ENCODE measurements at places on chromosomes 1 and 21.

GRCh38 chr1:201288007-201288406 is 4.7 kb downstream of the PKP1 start:
- DNase-seq = no peak

- no peak for DNase-seq
Measured at GRCh38 chr1:231272880-231273279, 31.9 kb downstream of the GNPAT start.

GRCh38 chr1:192702212-192702902 is 66.4 kb downstream of the RGS13 start:
- DNase-seq = no peak

DNA sequence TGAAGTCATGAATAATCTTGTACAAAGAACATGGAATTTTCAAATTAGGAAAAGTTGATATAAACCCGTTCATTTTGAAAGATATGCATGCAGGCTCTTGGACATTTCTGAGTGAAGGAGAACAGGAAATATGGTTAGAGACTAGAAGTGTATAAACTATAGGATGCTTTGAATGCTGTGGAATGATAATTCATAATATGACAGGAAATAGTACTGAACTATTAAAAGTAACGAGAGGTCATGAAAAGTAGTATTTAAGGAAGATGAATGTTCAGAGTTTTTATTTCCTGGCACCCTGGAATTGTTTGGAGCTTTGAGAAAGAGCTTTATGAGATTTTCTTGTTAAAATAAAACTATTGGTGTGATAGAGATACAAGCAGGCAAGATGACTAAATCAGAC is 18.7 kb upstream of the CRB1 start:
- DNase-seq = no peak

DNA sequence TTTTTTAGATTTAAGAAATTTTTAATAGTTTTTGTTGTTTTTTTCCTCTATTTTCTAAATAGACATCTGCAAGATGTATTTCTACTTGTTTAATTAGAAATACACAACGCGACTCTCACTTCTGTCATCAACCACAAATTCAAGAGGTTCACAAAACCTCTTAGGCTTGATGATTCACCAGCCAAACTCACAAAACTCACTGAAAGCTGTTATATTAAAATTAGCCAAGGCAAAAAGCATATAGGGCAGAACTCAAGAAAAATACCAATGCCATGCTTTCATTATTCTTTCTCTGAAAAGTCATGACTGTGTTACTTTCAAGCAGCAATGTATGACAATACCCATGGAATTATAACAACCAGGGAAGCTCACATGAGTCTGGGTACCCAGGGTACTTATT is 487.0 kb upstream of the RGS18 start:
- no peak for DNase-seq

- no peak for DNase-seq
Measured at GRCh38 chr1:35668506-35668905, 27.2 kb upstream of the PSMB2 start.

DNA sequence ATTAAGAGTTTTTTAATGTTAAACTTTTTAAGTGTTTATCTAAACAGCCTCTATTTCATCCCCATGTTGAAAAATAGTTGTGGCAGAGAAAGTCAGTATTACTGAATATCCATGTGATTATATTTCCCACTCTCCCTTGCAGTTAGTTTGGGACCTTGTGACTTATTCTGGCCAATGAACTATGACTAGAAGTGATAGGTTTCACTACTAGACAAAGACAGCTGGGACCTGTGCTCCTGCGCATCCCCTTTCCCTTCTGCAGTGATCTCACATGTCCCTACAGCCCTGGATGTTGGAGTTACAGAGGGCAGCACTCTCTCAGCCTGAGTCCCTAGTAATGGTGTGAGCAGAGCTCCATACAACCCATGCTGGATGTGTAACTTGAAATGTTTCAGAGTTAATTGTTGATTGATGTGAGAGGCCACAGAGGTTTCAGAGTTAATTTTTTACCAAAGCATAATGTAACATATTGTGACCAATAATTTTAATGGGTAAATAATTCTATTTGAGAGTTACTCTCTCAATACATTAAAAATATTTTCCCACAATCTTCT is 18.7 kb upstream of the SAMD13 start:
- DNase-seq = no peak

GRCh38 chr1:89606227-89606980 is 26.5 kb upstream of the LRRC8C start:
- peak; percentile 60 for DNase-seq

DNA sequence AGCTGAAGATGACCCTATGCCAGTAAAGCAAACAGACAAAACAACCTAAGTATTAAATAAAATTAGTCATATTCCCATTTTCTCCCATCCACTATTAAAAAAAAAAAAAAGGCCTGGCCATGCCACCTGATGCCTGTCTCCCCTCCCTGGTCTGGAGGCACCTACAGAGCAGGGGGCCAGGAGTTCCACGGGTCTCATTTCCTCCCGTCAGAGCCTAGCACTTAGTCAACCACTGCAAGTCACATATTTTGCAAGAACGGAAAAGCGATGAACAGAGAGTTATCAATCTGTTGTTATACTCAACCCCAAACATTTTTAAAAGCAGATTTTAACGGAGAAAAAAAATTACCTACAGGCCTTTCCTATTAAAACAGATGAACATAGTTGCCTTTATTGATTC is 59.3 kb downstream of the TGFBR3 start:
- DNase-seq = no peak

- DNase-seq = no peak
Measured at GRCh38 chr21:37139902-37140301, 66.8 kb downstream of the TTC3 start.

DNA sequence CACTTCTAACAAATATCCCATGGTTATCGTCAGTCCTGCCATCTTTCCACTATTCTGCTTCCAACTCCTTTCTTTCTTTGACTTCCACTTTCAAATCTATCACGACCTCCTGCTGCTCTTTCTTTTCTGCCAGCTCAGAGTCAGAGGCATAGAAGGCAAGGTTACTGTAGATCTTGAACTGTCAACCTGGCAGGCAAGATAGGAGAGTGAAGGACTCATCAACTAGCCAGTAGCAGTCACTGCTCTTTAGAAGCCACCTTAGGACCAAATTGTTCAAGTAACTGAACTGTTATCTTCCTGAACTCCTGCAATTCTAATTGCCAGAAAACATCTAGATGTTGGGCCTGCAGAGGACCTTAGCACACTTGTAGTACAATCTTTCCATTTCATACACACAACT is 13.1 kb upstream of the FCER1A start:
- no peak for DNase-seq

DNA sequence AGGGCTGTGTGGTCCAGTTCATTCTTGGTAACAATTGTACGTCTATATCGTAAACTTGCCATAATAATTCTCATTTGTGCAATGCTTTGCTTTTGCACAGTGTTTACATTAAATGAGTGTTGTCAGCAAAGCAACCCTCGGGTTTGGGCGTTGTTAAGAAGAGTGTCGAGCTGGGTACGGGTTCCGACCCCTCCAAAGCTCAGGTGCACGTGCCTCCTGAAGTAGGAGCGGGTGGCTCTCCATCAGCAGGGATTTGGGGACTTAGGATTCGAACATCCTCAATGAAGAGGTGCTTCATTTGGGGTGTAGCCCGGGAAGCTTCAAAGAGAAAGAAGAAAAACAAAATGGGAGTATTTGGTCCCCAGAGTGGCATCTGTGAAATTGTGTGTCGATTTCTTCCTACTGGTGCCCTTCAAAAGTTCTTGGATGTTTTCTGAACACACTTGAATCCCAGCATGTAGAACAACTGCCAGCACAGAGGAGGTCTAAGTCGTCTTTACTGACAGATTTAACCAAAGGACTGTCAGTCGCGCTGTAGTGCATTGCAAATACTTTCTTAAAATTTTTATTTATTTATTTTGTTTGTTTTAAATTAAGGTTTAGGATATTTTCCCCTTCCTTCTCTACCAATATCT is 1.1 kb downstream of the TRIM58 start:
- no peak for DNase-seq

DNA sequence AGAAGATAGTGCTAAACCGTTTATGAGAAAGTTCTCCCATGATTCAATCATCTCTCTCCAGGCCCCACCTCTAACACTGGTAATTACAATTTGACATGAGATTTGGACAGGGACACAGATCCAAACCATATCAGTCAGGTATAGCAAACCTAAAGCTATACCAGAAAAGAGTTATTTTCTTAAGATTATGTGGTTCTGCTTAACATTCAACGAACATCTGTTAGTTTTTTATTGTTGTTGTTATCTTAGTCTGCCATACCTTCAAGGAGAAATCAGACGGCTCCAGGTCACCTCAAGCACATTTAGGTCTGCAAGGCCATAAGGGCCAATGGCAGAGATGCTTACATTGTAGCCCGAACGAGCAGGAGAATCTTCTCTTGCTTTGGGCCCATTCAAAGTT is 89.5 kb upstream of the ETV3 start:
- DNase-seq = no peak

- no peak for DNase-seq
Measured at GRCh38 chr1:22410401-22410800, 41.2 kb upstream of the ZBTB40 start.

DNA sequence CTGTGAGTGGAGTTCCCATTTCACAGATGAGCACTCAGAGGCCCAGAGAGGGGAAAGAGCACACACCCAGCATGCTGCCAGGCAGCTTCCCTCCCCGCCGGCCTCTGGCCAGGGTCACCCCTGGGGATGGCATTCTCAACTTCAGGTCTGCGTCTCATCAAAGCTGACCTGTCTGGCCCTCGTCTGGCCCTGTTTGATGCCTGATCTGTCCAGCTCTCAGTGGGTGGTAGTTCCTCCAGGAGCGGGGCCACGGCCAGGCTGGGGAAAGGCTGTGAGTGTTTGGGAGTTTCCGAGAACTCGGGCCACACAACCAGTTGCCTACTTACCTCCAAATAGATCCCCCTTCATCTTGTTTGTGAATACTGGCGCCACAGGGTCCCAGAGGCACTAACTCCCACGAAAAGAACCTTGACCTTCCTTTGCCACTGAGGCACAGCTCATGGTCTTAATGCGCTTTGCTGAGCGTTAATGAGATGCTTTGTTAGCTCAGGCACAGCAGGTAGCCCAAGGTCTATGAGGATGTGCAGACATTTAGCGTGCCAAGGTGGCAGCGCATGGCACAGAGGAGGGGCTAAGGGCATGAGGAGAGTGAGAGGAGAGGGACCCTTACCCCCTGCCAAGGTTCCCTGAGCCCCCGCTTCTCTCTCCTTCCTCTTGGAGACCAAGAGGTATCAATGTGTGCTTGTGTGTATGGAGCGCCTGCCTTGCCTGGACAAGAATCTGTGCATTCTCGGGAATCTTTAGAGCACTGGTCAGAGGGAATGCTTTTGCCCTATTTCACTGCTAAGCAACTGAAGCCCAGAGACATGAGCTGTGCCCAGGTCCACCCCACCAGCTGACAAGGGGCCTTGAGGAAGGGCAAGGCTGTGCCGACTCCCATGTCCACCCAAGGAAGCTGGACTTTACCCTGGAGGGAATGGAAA is 61.2 kb downstream of the DISP3 start:
- DNase-seq = no peak

DNA sequence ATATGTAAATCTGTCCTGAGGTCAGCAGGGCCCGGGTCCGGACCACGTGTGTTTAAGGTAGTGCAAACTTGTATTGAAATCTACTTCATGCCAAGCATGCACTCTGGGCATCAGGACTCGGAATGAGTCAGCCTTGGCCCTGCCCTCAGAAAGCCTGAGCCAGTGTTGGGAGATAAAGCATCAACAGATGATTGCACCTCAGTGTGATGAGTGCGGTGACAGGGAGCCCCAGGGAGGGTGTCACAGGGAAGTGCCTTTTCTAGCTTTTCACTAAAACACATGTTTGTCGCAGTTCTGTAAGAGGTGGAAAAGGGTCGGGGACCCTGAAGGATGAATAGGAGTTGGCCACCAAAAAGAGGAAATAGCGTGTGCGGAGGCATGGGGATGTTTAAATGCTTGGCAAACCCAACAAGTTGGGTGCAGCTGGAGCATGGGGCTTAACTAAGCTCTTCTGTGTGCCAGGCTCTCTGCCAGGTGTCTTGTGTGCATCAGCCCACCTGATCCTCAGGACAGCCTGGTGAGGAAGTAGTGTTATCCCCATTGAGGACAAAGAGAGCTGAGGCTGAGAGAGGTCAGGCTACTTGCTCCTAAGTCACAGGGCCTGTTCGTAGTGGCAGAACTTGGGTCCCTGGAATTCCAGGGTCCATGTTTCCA is 48.2 kb upstream of the EPB41 start:
- DNase-seq = no peak

GRCh38 chr21:32279377-32279680 is 480 bp upstream of the MIS18A start:
- DNase-seq = no peak

GRCh38 chr1:7383671-7384520 is 387.2 kb upstream of the VAMP3 start:
- DNase-seq = no peak

DNA sequence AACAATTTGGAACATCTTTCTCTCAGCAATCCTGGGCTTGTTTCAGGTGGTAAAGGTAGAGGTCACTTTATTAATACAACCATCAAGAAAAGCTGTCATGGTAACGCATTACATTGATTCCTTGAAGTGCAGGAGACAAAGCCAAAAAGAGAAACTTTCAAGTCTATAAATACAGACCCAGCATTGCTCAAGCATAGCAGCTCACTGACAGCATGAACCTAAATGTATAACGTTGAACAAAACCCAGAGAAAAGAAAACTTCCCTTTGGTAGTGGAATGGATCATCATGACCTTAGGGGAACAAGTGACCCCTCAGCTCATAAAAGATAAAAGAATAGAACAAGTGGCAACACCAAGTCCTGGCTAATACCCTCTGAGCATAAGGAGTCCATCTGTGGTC is 332.2 kb downstream of the NTNG1 start:
- DNase-seq = no peak

DNA sequence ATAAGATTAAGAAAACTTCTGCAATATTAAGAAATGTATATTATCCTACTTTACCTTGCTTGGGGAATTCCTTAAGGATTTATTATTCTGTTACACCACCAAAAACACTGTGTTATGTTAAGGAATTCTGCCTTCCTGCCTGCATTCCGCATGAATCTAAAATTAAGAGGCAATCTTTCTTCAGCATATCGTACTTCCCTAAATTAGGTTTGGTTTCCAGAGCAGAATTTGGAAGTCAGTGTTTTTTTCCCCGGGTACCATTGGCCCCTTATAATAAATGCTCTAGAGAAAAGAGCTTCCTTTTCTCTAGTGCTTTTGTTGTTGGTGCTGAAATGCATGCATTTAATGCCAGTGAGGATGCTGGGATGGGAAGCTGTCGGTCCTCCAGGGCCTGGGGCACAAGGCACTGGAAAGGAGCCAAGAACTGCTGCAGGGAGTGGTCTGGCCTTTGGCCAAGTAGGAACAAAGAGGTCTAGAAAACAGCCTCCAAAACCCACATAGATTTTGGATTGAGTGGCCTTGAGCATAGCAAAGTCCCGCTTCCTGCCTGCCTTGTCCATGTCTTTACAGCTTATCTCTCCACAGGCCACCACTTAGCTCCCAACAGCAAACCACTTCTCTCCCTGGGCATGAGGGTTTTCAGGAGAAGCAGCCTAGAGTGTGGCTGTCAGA is 69.9 kb downstream of the RRAGC start:
- no peak for DNase-seq

GRCh38 chr21:38760017-38760761 is 45.5 kb upstream of the ETS2 start:
- no peak for DNase-seq
